ENCODE measurements at places on chromosomes 1 and 21. TPM values are rescaled to one million over a fixed set of nuclear protein-coding genes. Genes with fewer than 3 reads are reported as not detected.
A peak's percentile ranks its signal among the peaks of the same experiment; 100 is the strongest.

Gene HSD3B2
- total RNA-seq, result 0.32 TPM

Gene YIPF1
- total RNA-seq, result 30.2 TPM

Gene KCNA3
- total RNA-seq, result 0.45 TPM

Gene AGMAT
- total RNA-seq, result 0.25 TPM

Gene PGLYRP4
- total RNA-seq, result not detected

- no peaks in the 10 kb centered on the region for H3K27me3 ChIP-seq
- H3K4me3 ChIP-seq, result no peak overlapping the region
- peaks cover 24% of the 10 kb centered on the region for H3K4me1 ChIP-seq
- no peak overlapping the region for H3K27ac ChIP-seq
- DNase-seq, result no peak
Observed at GRCh38 chr21:34528131-34528561, 16.1 kb upstream of the KCNE1 start.

- no peak overlapping the region for H3K27ac ChIP-seq
- no peak for DNase-seq
Observed at GRCh38 chr1:42163114-42163513, 1.4 kb downstream of the GUCA2A start.

- peaks cover 22% of the 10 kb centered on the region for H3K36me3 ChIP-seq
- peaks cover 15% of the 10 kb centered on the region for H3K4me1 ChIP-seq
Observed at GRCh38 chr1:26894263-26894662, 4.2 kb upstream of the GPN2 start.

DNA sequence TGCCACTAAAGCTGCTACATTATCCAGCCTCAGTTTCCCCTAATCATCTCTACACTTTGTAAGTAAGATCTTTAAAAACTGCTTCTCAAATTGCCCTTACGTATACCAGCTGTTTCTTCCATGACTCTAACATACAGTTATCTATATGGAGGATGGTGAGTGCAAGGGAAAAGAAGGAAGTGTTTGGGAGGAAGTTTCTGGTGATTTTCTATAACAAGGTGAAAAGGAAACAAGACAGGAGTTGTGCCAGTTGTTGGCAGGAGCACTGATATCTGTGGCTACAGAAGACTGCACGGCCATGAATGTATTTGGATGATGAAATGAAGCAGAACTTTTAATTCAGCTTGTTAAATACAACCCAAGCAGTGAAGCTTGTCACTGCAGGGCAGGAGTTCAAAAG, 32.3 kb upstream of the NHLH2 start:
- H3K27me3 ChIP-seq, result peaks cover 5% of the 10 kb centered on the region
- no peak overlapping the region for H3K27ac ChIP-seq
- no peak for DNase-seq
- H3K4me1 ChIP-seq, result peaks cover 18% of the 10 kb centered on the region
- H3K4me3 ChIP-seq, result no peak overlapping the region

DNA sequence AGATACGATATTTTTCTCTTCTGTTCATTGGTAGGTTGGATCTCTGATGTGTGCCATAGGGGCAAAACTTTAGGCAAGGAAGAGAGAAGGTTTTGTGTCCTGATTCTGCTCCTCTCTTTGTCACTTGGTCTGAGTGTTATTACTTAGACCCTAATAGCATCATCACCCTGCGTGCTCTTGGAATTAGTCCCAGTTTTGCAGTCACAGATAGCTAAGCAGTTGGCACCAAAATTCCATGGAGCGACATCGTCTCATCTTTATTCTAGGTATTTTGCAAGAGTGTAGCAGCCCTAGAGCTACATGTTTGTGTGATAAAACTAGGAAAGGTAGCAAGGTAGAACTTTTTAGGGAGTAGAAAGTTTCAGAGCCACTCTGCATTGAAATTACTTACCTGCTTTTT, 23.8 kb downstream of the PIP5K1A start:
- peaks cover 11% of the 10 kb centered on the region for H3K36me3 ChIP-seq
- no peaks in the 10 kb centered on the region for H3K4me1 ChIP-seq
- no peak overlapping the region for H3K4me3 ChIP-seq

- H3K27ac ChIP-seq, result no peak overlapping the region
- peaks cover 3% of the 10 kb centered on the region for H3K4me1 ChIP-seq
- H3K36me3 ChIP-seq, result no peaks in the 10 kb centered on the region
- no peaks in the 10 kb centered on the region for H3K27me3 ChIP-seq
- no peak overlapping the region for H3K4me3 ChIP-seq
Observed at GRCh38 chr1:9476790-9477463, 62.3 kb upstream of the SLC25A33 start.

DNA sequence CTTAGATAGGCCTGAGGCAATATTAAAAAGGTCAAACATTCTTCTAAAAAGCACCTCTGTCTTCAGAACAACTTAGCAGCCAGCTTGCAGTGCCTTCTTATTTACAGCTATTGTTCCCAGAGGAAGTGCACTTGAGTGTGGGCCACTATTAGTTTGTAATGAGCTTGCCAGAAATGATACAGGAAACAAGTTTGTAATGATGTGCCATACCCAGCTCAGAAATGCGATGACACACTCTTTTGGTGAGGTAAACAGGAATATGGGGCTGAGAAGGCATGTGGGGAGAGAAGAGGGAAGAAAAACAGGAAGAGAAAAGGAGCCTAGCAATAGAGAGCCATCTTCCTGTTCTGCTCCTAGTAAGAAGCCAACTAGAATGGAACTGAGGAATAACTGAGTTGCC, 295.4 kb downstream of the AGBL4 start:
- no peak for DNase-seq
- H3K27ac ChIP-seq, result no peak overlapping the region
- H3K4me3 ChIP-seq, result no peak overlapping the region

DNA sequence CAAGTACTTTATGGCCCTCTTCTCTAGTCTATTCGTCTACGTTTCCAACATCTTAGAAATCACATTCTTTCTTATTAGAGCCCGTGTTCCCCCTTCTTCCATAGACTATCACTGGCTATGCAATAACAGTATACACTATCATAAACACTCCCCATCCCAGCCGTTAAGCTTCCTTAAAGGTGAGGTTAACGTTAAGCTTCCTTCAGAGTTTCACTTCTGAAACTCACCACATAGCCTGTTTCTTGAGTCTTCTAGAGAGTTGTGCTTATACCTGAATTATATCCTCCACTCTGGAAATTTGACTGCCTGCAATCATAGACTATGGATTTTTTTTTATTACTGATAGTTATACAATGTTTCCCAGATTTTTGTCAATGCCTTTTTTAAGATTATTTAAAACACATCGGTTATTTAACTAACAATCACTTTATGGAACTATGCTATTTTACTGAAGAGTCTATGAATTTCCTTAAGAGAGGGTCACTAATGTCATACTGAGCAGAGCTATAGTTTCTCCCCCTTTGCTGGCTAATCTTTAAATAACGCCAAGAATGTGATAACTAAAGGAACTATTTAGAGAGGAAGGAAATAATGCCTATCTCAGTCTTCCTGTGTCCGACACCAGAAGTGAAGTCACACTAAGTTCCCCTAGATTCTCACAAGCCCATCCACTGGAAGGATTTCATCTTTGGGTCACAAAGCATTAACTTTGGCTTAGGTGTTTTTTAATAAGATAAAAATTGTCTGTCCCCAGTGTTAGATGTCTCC, 16.8 kb downstream of the FCER1A start:
- peaks cover 1% of the 10 kb centered on the region for H3K36me3 ChIP-seq
- DNase-seq, result no peak
- no peak overlapping the region for H3K27ac ChIP-seq
- no peaks in the 10 kb centered on the region for H3K4me1 ChIP-seq
- H3K4me3 ChIP-seq, result no peak overlapping the region
- no peaks in the 10 kb centered on the region for H3K27me3 ChIP-seq

DNA sequence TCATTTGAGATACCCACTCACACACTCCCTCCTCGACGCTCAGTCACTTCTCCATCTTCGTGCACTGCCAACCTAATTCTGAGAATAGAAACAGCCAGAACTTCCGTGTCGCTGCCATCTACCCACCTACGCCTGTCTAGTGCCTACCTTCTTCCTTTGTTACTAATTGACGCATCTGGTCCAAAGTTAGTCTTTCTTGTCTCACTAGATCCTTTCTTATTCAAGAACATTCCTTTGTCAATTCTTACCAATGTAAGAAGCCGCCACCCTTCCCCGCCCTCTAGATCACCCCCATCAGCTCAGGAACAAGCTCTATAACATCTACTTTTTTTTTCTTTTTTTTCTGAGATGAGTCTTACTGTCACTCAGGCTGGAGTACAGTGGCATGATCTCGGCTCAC, 3.7 kb downstream of the PADI6 start:
- H3K4me1 ChIP-seq, result peaks cover 10% of the 10 kb centered on the region
- DNase-seq, result no peak
- H3K27me3 ChIP-seq, result peaks cover 14% of the 10 kb centered on the region
- no peak overlapping the region for H3K27ac ChIP-seq
- H3K36me3 ChIP-seq, result no peaks in the 10 kb centered on the region

GRCh38 chr1:215114154-215114933, 31.8 kb downstream of the KCNK2 start:
- no peak for DNase-seq
- H3K27ac ChIP-seq, result no peak overlapping the region
- H3K4me3 ChIP-seq, result no peak overlapping the region
- H3K36me3 ChIP-seq, result no peaks in the 10 kb centered on the region
- H3K4me1 ChIP-seq, result peaks cover 22% of the 10 kb centered on the region
- no peaks in the 10 kb centered on the region for H3K27me3 ChIP-seq

DNA sequence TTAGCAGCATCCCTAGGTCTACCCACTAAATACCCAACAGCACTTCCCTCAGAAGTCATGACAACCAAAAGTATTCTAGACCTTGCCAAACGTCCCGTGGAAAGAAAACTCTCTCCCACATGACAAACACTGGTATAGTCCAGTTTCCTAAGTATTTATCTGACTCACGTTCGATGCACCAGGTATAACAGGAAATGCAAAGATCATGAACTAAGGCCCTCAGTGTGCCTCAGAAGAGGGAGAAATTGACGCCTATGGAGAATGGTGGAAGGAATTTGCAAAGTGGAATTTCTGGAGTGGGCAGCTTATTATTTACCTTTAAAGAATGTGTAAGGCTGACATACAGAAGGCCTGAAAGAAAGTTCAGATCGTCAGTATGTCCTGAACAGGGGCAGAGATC, 523.6 kb upstream of the DAB1 start:
- peaks cover 26% of the 10 kb centered on the region for H3K27me3 ChIP-seq
- H3K36me3 ChIP-seq, result no peaks in the 10 kb centered on the region
- DNase-seq, result no peak
- H3K27ac ChIP-seq, result no peak overlapping the region

- H3K27ac ChIP-seq, result no peak overlapping the region
- no peak overlapping the region for H3K4me3 ChIP-seq
- H3K4me1 ChIP-seq, result peaks cover 3% of the 10 kb centered on the region
- DNase-seq, result peak; percentile 17
- no peaks in the 10 kb centered on the region for H3K36me3 ChIP-seq
Observed at GRCh38 chr1:94000510-94001282, 91.5 kb upstream of the GCLM start.

- no peak overlapping the region for H3K27ac ChIP-seq
- DNase-seq, result no peak
- H3K4me1 ChIP-seq, result peaks cover 26% of the 10 kb centered on the region
- peaks cover 21% of the 10 kb centered on the region for H3K27me3 ChIP-seq
Observed at GRCh38 chr21:45893740-45894449, 87.7 kb upstream of the COL6A1 start.

GRCh38 chr1:39105841-39106765, 80.0 kb downstream of the NDUFS5 start:
- peaks cover 40% of the 10 kb centered on the region for H3K4me1 ChIP-seq
- DNase-seq, result no peak
- H3K36me3 ChIP-seq, result no peaks in the 10 kb centered on the region
- H3K4me3 ChIP-seq, result no peak overlapping the region
- H3K27ac ChIP-seq, result peak overlapping the region; percentile 97
- no peaks in the 10 kb centered on the region for H3K27me3 ChIP-seq

DNA sequence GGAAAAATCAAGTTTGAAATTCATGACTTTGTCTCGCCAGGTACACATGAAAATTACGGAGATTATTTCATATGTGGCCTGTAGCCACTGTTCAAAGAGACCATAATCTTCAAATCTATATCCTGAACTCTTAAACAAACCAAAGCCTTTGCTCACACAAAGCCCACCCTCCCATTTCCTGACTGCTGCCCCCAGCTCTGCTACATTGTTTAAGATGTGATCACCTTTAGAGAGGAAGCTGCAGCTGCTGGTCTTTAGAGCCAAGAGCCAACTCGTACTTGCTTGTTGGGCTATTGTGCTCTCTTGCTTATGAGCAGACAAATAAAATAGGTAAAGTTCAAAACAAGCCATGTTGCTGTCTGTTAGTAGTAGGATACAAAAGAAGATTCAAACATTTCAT, 71.9 kb downstream of the DTL start:
- no peaks in the 10 kb centered on the region for H3K27me3 ChIP-seq
- no peaks in the 10 kb centered on the region for H3K36me3 ChIP-seq
- H3K4me3 ChIP-seq, result no peak overlapping the region

DNA sequence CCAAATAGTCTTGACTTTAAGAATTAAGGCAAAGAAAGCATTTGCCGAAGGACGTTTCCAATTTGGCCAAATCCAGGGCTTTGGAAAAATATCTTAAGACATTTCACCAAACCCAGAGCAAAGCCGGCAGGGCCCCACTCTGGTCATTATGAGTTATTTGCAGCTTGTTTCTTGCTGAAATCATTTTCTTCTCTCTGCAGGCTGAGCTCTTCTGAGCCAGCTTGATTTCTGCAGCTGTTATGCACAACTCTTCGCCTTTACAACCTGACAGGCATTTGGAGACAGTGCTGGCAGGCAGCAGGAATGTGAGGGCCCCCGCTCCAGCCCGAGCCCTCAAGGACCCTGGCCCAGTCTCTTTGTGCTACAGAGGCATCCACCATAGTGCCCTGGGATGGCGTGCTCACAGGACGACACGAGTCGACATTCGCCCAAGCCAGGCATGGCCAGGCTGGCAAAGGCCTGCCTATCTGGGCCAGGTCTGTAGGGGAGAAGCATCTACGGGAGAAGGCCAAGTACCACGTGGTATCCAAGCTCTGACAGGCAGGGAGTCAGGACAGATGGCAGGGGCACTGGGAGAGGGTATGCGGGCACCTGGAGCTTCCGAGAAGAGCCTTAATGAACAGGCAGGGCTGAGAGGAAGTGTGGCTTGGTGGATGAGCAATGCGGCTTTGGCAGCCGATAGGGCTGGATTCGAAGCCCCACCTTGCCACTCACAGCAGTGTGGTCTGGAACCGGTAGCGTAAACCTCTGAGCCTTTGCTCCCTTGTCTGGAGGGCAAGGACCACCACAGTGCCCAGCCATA, 32.3 kb downstream of the SYF2 start:
- H3K27me3 ChIP-seq, result no peaks in the 10 kb centered on the region
- H3K4me3 ChIP-seq, result no peak overlapping the region
- DNase-seq, result no peak
- H3K4me1 ChIP-seq, result peaks cover 26% of the 10 kb centered on the region

GRCh38 chr1:165915932-165916348, 88.5 kb downstream of the UCK2 start:
- H3K4me1 ChIP-seq, result peaks cover 3% of the 10 kb centered on the region
- H3K27me3 ChIP-seq, result no peaks in the 10 kb centered on the region
- H3K36me3 ChIP-seq, result no peaks in the 10 kb centered on the region
- H3K27ac ChIP-seq, result no peak overlapping the region
- DNase-seq, result no peak

- H3K27me3 ChIP-seq, result no peaks in the 10 kb centered on the region
- no peak overlapping the region for H3K4me3 ChIP-seq
- no peak for DNase-seq
- H3K36me3 ChIP-seq, result no peaks in the 10 kb centered on the region
Observed at GRCh38 chr1:182977480-182977879, 24.5 kb upstream of the SHCBP1L start.

- no peak overlapping the region for H3K27ac ChIP-seq
- H3K36me3 ChIP-seq, result no peaks in the 10 kb centered on the region
- no peak for DNase-seq
- H3K4me3 ChIP-seq, result no peak overlapping the region
Observed at GRCh38 chr1:157363660-157364140, 188.6 kb downstream of the FCRL5 start.

GRCh38 chr1:156711011-156711817, 5.8 kb upstream of the CRABP2 start:
- DNase-seq, result no peak
- H3K27me3 ChIP-seq, result no peaks in the 10 kb centered on the region
- H3K4me3 ChIP-seq, result peak overlapping the region; percentile 47
- H3K27ac ChIP-seq, result peak overlapping the region; percentile 96
- peaks cover 9% of the 10 kb centered on the region for H3K36me3 ChIP-seq
- peaks cover 75% of the 10 kb centered on the region for H3K4me1 ChIP-seq

Data from mesothelial cell of epicardium (in vitro differentiated cells).